ENCODE measurements at places on chromosomes 1 and 21.

DNA sequence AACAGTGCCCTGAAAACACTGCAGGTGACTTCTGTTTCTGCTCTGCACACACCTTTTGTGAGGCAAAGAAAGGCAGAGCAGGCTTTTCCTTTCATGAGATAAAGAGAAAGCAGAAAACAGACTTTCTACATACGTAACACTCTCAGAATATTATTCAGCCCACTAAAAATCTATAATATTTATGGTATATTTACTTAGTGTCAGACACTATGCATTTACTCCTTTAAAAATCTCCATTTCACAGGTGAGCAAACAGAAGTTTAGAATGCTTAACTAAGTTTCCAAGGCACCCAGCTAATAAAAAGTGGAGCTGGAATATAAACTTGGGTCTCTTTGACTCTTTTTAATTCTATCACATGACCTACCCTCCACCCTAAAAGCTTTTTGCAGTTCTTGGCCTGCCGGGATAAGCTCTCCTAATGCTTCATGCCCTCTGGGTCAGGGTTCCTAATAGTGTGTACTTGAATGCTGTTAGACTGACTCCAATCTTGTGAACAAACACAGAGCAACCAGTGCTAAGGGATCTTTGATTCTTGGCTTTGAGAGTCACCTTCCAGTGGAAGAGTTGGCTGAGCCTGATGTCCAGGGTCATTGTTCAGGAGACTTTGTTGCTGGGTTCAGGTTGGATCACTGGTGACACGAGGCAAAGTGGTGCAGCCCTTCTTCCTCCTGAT is 27.2 kb downstream of the PROK1 start:
- no peak for DNase-seq

DNA sequence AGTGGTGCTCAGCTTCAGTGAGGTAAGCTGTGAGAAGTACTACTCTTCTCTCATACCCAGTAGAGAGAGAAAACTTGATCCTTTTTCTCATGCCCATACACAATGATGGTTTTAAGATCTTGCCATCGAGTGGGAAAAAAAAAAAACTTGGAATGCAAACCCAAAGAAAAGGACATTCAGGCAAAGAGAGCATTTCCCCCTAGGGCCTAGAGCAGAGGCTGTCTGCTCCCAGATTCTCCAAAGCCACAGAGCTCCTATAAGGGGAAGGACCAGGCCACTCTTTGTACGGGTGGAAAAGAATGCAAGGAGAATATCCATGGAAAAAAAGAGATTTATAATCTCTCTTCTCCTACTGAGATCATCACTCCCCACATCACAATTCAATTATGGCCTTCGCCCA is 34.9 kb downstream of the MROH9 start:
- no peak for DNase-seq

GRCh38 chr1:53869454-53870117 is 20.0 kb downstream of the YIPF1 start:
- DNase-seq: no peak

GRCh38 chr1:205642679-205643307 is 11.0 kb upstream of the ELK4 start:
- no peak for DNase-seq

DNA sequence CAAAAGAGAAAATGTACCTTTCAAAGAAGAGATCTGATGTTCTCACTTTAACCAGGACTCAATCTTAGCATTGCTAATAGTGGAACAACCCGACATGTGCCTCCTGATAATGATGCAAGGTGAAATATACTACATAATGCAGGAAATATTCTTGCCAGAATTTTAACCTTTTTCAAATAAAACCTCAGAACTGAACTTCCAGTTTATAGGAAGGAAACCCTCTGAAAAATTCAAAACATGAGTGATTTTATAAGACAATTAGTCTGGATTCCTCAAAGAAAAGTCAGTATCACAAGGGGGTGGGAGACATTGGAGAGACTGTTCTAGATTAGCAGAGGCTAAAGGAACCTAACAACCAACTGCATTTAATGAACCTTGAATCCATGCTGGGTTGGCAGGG is 18.1 kb downstream of the AHCYL1 start:
- DNase-seq: no peak

DNA sequence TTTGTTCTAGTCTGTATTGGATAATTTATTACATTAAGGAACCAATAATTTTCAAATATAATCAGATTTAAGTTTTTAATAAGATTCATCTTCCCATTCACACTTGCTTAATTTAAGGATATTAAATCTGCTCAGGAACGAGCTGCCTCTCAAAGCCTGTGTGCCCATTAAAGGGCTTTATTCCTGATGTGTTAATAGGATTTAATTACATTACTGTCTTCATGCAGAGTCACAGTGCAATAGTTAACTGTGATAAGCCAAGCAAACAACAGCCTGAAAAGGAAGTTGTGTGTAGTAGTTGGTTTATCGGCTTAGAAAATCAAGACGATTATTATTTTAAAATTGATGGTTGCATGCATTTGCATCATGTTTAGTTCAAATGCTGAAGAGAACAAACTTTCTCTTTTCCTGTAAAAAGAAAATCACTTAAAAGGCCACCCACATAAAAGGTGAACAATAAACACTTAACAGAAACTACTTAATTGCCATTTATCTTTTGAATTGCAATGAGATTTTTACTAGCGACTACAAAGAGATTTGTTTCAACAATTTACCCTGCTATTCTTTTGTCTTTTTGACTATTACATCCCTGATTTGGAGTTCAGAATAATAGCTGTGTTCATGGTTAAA is 174.6 kb downstream of the RWDD3 start:
- DNase-seq: no peak

GRCh38 chr1:157478030-157478429 is 74.3 kb downstream of the FCRL5 start:
- no peak for DNase-seq
